ENCODE measurements at places on chromosomes 13 and 19. TPM values are rescaled to one million over a fixed set of nuclear protein-coding genes. Genes with fewer than 3 reads are reported as not detected.

FCGBP gene
- 14.2 TPM for total RNA-seq

PRR20C gene
- total RNA-seq: not detected

PRDX2 gene
- 595 TPM for total RNA-seq

DPF1 gene
- total RNA-seq: 0.51 TPM

DLL3 gene
- not detected for total RNA-seq

ELAVL1 gene
- 55.2 TPM for total RNA-seq

ARHGAP35 gene
- 93.0 TPM for total RNA-seq

ACOD1 gene
- total RNA-seq: not detected

FFAR3 gene
- total RNA-seq: not detected

TSSK6 gene
- total RNA-seq: 1.2 TPM

DNA sequence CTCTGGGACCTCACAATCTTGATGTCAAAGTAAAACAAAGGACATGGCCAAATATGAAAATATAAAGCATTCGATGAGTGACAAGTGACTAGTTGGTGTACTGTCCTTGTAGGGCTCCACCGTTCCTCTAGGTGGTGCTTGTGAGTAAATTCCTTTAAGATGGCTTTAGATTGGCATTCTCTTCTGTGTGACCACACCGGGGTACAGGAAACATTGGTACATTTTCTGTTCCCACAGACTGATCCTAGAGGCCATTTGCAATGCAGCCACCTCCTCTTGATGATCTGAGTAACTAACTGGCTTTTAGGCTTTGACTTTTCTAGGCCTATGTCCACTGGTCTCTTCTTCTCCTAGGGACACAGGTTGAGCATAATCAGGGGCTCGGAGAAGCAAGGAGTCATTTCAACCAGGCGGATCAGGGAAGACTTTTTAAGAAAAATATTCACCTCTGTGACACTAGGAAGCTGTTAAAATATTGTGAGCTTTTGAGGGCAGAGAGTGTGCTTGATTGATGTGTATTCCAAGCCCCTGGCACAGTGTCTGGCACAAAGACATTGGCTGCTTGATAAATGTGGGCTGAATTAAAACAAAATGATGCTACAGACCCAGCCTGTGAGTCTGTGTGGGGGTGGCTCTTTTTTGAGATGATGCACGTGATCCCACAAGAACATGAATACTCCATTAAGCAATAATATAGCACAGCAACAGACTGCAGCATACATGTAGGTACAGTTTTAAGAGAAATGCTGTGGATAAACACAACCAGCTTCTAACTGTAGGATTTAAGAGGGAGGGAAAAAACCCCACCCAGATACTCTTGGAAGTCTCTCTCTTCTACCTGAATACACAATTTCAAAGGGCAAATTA lies 21.0 kb downstream of the EPSTI1 start:
- DNase-seq: no peak

- no peak for DNase-seq
These were observed 45.2 kb downstream of the SUCLA2 start for GRCh38 chr13:47955836-47956235.

- DNase-seq: no peak
These were observed 239.2 kb upstream of the SLITRK1 start for GRCh38 chr13:84121456-84121855.

GRCh38 chr19:39409208-39410016 lies 2.8 kb downstream of the ZFP36 start:
- peak; percentile 95 for DNase-seq

- DNase-seq: no peak
These were observed 184.6 kb downstream of the GPC6 start for GRCh38 chr13:93411186-93411680.

- no peak for DNase-seq
These were observed 56.9 kb downstream of the NFIC start for GRCh38 chr19:3423183-3423829.

DNA sequence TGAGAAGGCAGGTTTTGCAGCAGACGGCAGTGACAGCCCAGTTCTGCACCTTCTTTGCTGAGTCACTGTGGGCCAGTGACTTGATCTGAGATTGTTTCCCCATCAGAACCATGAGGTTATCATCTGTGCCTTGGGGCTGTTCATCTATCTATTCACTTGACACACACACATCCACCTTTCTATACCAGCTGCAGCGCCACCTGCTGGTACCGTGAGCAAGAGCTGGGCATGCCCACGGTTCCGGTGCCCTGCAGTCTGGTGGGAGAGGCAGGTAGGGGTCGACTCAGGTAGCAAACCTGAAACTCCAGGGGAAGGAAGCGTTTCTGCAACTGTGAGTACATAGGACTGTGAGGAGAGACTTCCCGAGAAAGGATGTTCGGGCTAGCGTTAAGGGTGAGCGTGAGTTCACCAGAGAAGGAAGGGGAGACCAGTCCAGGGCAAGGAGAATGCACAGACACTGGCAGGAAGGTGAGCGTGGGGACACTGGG lies 7.5 kb upstream of the LIN7B start:
- DNase-seq: peak; percentile 77

DNA sequence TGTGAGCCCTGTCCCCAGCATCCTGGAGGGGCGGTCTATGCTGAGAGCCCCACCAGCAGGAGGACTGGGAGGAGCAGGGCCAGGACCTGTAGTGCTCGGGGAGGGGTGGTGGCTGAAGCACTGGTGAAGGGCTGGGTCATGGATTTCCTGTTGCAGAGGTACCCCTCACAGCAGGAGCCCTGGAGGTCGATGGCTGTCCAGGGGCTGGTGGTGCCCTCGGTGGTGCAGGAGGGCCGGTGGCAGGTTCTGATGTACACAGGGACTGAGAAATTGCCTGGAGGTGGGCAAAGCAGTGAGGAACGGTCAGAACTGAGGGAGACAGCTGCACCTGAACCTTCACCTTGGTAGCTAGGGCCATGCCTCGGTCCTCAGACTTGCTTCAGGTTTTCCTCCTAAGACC lies 4.7 kb downstream of the LYPD5 start:
- no peak for DNase-seq

- DNase-seq: no peak
These were observed 68.2 kb downstream of the ZNF100 start for GRCh38 chr19:21699197-21699596.

DNA sequence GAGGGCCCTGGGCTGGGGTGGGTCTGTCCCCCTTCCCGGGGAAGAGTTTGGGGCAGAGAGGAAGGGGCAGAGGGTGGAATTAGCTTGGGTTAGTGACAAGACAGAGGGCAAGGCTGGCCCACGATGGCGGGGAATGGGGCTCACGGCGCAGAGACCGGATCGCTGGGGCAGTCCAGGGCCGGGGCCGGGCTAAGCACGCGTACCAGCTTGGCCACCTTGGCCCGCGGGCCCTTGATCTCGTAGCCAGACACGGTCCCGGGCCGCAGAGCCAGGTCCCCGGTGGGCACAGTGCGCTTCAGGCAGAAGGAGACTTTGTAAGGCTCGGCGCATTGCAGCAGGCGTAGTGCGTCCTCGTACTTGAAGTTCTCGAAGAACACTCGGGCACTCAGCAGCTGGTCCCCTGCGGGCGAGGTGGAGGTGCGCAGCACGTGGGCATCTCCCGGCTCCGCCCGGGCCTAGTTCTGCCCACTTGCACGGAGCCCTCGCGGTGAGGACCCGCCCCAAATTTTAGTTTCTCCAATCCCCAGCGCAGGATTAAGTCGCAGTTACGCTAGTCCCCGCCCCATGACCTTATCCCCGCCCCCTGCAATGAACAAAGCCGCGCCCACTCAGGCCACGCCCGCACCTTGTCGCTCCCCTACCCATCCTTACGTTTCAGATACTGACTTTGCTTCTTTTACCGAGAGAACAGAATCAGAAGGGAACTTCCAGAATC lies 8.6 kb upstream of the HIPK4 start:
- no peak for DNase-seq

DNA sequence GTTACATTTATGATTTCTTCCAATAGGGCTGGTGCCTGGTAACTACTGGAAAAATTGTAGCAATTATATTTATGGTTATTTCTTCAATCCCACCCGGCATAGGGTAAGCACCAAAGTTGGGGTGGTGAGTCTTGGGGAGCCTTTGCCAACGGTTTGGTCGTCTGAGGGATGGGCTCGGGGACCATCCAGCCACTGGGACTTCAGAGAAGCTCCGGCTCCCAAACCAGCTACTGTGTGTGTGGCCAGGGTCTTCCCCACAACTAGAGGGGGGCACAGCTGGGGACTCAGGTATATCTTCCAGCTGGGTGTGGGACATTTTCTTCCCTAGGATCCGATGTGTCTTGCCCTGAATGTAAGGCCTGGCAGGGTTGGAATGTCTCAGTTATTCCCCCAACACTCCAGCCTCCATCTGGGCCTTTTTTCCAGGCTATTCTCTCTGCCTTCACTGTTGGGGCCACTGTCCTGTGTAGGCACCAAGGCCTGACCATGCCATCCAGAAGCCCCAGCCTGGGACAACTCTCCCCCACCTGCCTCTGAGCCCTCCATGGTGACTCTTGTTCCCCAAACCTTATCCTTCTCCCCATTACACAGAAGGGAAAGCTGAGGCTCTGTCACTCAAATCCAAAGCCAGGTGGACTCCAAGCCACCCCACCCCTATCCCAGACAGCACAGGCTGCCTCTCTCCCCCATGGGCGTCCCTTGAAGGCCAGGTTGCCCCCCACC lies 1.1 kb upstream of the IFI30 start:
- no peak for DNase-seq

- DNase-seq: no peak
These were observed 251.3 kb downstream of the SHISA2 start for GRCh38 chr13:25800523-25800922.

GRCh38 chr19:45400192-45400591 lies 4.7 kb downstream of the PPP1R13L start:
- DNase-seq: no peak

GRCh38 chr13:35592457-35592856 lies 116.0 kb upstream of the MAB21L1 start:
- DNase-seq: no peak

- DNase-seq: no peak
These were observed 104.4 kb upstream of the CSNK1A1L start for GRCh38 chr13:37209621-37210580.

GRCh38 chr19:15247107-15248014 lies 15.1 kb upstream of the EPHX3 start:
- DNase-seq: no peak

DNA sequence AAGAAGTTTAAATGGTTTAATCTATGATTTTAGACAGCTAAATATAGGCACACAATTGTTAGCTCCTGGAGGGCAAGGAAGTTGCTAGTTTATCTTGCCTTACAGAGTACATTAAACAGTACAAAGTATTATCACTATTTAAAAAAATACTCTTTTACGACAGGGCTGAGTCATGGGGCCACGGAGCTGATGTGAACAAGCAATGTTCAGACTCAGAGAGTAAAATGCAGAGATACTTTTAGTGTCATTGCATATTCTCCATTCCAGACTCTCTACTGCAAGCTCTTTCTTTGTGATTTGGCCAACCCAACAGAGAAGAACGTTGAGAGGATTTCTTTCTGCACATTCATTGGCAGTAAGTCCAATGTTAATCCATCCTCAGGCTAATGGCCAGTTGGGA lies 352.4 kb downstream of the SPRY2 start:
- DNase-seq: no peak

DNA sequence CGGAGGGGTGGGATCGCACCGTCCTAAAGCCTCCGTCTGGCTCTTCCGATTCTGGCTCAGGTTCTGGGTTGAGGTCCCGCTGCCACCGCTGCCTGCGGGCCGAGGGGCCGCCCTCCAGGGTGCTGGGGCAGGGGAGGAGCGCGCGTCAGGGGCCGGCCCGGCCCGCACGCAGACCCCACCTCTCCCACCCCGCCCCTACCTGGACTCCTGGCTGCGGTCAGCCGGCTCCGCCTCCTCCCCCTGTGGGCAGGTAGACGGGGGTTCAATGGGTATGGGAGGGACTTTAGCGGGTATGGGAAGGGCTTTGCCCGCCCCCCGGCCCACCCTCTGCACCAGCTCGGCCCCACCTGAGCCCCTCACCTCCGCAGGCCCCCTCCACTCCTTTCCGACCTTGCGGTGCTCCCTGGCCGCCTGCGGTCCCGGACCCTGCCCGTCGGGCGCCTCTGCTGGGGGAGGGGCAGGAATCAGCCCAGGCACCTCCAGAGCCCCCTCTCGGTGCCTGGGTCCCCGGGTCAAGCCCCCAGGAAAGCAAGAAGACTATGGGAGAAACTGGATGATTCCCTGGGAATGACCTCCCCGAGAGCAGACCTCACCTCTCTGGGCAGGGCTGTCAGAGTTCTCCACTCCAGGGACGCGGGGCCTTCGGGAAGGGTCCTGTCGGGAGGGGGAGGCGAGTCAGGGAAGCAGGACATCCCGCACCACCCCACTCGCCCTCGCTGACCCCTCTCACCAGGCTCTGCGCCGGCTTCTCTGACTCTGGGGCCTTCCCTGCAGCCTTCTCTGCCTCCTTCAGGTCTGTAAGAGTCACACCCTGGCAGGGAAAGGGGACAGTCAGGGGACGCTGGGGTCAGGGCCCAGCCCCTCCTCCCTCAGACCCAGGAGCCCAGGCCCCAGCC lies 17.0 kb downstream of the EPS8L1 start:
- no peak for DNase-seq

- no peak for DNase-seq
These were observed 64.6 kb downstream of the GGACT start for GRCh38 chr13:100523981-100524386.
